Gastroesophageal sphincter (tissue), 4 donors: ENCODE measurements at places on chromosomes 6 and 20. TPM values are rescaled to one million over a fixed set of nuclear protein-coding genes. Genes with fewer than 3 reads are reported as not detected.

PHACTR1 gene
- total RNA-seq = 2.2 TPM

SPTLC3 gene
- total RNA-seq = 14.6 TPM

PRR18 gene
- total RNA-seq = not detected

DNA sequence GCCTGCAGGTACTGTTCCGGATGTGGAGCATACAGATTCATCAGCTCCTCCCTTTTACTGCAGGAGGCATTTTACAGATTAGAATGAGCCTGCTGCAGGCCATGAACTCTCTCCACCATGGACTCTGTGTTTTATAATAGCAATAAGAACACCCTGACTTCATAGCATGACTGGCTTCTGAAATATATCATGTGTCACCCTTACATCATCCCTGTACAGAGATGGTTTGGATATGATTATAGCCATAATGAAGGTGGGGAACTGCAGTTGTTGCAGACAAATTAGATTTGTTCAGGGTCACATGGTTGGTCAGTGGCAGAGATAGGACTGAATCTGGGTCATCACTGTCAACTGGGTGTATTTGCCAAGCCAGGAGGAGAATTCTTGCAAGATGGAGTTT, 100.7 kb downstream of the FOXO3 start:
- no peak for ATAC-seq
